ENCODE measurements at places on chromosomes 7 and 10.
A peak's percentile ranks its signal among the peaks of the same experiment; 100 is the strongest.

DNA sequence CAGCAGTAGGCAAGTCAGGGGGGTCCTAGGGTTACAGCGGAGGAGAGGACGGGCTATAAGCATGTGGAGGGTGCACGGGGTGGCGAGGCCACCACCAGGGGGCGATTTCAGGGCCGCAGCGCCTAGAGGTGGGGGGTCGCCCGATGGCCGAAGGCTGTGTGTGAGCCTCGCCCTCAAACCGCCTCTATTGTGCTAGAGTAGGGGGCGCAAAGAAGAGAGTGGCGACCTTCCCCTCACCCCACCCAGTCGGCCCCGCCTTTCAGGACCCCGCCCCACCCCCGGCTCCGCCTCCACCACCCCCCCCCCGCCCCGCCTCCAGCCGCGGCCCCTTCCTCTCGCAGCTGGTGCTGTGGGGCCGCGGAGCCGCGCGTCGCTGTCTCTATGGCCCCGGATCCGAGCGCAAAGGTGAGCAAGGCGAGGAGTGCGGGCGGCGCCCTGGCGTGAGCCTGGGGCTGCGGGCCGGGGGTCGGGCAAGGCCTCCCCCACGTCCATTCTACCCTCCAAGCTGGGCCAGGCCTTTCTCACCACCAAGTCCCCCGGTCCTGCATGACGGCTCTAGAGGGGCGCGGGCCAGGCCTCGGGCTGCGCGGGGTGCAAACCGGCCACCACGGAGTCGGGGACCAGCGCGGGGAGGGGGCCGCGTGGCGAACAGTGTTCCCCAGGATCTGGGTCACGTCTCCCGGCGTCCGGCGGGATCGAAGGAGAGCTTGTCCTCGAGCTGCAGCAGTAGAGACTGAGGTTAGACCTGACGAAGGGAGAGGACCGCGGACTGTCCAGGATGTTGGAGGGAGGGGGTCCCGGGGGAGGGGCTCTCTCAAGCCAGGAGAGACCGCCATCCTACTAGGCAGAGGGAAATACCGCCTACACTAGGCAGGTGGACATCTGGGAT lies at the start of gene SEMA4G:
Gene SEMA4G (plus strand): TSS at position 318 of the 889 bp plus-strand sequence. CDS start 3,409 bp downstream, outside the sequence.
- peak; percentile 19 for DNase-seq

GRCh38 chr10:75233444-75234016 lies 2.2 kb downstream of the COMTD1 start:
- DNase-seq: peak; percentile 26

DNA sequence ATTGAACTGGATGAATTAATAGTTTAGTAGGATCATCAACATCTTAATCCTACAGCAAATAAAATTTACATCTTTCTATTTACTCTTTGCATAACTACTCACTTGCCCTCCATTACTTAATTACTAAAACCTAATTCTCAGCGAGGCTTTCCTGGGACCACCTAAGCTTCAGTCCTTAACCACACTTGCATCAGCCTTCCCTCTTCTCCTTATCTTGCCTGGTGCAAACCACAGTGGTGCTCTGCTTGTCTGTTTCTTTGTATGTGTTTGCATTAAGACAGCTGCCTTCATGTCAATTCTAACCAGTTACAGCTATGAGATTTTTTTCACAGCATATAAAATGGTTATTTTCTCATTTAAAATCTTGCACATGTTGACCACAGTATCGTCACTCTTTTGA lies 72.6 kb upstream of the ZNF92 start:
- no peak for DNase-seq

- no peak for DNase-seq
Measured at GRCh38 chr10:18478354-18478753, 173.0 kb downstream of the NSUN6 start.

- DNase-seq: no peak
Measured at GRCh38 chr7:46751471-46751870, 830.4 kb upstream of the IGFBP3 start.

GRCh38 chr7:18201350-18201749 lies 173.7 kb upstream of the PRPS1L1 start:
- no peak for DNase-seq

DNA sequence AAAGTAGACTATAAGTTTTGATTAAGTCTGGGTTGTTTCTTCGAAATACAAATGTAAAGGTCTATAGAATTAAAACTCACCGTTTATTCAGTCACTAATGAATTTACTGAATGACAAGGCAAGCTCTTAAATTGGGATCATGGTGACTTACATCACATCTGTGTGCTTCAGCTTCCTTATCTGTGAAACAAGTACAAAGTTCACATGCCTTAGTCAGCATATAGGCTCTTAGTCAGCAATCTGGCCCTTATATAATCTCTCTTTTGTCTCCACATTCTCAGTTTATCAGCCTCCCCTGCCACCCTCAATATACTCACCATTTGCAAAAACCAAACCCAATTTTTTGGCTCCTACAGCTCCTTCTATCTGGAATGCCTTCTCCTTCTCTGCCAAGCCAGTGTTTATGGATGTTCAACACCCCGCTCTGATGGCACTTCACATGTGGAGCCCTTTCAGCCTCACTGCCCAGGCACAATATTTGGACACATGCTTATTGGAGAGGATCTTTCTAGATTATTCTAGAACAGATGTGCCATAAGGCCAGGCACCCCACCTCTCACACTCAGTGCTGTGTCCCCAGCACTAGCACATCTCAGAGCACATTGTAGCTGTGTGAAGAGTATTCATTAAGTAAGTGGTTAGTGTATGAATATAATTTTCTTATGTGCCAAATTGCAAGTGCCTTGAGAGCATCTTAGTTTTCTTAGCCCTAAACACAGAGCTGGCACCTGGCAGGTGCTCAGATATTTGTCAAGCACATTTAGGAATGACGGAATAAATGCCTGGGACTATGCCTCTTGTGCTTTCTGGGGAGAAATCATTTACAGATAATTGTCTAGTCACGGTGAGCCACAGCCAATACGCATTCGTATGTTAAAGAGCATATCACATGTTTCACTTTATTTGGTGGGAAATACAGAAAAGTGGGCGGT lies 9.8 kb upstream of the LAMB1 start:
- peak; percentile 70 for DNase-seq

DNA sequence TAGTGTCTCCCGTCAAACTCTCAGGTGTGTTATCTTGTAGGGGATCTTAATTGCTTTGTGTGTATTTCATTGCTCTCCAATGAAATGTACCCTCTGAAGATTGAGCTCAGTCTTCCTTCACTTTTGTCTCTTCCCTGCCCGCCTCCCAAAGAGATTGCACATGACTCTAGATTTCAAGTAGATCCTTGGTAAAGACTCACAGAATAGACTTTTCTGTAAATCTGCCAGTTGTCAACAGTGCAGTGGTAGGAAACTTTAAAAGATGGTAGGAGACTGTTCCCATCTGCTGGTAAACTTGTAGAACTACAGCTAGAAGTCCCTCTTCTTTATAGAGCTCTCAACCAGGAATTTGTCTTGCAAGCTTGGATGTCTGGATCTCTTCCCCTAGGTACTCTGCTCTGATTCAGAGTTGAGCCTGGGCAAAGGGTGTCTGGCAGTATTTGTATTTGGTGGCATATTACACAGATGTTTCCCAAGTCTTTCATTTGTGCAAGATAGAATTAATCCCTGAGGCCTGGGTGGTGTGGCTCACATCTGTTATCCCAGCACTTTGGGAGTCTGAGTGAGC lies 9.6 kb downstream of the CCL26 start:
- peak; percentile 51 for DNase-seq

DNA sequence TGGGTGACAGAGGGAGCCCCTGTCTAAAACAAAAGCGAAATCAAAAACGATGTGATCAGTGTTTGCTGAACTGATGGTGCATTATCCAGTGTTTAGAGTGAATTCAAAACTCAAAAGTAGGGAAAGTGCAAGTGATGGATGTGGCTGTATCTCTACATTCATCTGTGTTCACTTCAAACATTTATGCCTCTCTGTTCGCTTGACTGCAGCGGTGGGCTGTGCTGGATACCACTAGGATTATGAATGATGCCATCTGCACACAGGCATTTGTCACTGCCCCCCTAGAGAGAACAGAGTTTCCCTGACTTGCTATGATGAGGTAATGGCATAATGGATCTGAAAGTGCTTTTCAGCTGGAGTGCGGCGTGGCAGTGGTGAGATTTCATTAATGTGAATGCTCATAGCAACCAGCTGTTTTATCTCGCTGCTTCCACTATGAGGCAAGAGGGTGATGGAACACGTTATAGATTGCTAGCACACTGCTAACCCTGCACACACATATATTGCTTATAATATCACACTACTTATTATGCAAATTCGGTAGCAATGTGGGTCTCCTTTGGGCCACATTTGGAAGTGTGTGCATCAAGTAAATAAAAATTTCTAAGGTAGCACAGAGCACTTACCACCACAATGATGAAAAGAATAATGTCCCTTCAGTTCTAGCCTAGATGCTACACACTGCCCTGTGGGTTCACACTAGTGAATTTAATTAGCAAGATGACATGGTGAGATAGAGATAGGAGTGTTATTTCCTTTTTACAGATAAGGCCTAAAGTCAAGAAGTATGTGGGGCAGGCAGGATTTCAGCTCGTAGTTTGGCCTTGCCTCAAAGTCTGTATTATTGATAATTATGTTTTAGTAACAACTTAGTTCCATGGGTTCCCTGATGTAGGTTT lies 164.7 kb downstream of the CAMK1D start:
- DNase-seq: no peak

DNA sequence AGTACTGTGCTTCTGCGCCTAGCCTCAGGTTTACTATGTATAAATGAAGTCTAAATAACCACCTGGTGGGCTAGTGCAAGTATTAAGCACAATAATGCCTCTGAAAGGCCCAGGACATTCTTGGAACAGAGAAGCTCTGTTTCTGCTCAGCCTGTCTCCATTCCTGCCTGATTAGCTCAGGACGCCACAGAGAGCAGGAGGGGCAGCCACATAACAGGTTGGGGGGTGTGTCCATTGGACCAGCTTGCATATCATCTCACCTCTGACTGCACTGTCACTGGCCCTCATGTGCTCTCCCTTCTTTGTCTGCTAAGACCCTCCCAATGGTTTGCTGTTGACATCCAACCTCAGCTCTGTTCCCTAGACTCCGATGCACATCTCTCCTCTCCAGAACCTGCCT lies 52.8 kb upstream of the IKZF1 start:
- no peak for DNase-seq

DNA sequence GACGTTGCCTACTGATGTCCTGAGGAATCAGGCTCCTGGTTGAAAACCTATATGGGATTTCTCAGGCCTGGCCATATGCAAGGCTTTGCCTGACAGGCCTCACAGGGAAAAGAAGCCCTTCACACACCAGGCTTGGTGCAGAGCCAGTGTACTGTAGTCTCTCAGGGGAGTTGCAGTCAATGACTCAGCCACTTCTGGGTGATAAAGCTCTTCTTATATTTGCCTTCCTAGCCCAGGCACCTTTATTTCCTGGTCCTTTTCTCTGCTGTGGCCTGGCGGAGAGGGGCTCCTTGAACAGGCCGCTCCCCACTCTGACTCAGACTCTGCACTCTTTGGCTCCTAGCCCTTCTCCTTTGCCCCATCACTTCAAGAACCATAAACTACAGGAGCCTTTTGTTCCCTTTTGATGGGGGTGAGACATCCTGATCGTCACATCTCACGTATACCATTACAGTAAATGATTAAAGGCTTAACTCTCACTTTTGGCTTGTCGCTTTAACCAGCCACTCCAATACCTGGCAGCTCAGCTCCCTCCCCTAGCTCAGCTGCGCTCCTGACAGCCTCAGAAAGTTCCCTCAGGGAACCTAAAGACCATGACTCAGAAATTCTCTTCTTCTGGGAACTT lies 33.5 kb downstream of the DPY19L1 start:
- peak; percentile 71 for DNase-seq

GRCh38 chr7:55493408-55493807 lies 78.9 kb downstream of the VOPP1 start:
- DNase-seq: no peak

DNA sequence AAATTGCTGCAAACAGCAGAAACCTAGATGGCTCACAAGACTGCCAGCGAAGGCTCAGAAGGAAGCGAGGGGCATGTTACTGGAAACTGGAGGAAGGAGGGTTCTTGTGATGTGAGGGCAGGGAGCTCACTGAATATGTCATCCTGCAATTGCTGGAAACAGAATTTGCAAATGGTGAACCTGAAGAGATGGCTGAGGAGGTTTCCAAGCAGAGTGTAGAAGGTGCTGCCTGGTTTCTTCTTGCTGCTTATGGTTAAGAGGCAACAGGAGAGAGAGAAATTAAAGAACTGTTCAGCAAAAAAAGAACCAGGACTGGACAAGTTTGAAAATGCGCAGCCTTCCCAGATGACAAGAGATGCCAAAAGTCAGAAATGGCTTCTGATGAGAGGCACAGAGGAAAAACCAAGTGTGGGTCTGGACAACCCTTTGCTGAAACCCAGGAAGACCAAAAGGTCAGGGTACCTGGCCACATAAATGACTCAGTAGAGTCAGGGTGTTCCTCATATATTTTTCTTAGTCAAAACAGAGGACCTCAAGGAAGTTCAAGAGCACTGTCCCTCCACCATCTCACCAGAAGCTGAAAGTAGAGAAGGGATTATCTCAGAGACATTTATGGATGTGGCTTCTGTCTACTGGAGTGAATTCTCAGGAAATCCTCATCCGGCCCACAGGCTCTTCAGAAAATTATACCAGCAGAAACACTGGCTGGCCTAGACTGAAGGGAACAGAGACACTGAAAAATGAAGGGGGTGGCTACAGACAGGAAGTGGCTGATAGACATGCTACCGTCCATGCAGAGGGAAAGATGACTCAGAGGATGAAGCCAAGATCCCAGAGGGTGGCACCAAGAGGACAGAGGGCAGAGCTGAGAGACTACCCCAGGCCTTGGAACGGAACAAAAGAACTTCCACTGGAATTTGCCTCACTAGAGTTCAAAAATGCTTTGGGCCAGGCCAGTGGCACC lies 10.1 kb downstream of the PAPOLB start:
- DNase-seq: no peak

- DNase-seq: no peak
Measured at GRCh38 chr10:23294638-23295247, 49.9 kb downstream of the C10orf67 start.

DNA sequence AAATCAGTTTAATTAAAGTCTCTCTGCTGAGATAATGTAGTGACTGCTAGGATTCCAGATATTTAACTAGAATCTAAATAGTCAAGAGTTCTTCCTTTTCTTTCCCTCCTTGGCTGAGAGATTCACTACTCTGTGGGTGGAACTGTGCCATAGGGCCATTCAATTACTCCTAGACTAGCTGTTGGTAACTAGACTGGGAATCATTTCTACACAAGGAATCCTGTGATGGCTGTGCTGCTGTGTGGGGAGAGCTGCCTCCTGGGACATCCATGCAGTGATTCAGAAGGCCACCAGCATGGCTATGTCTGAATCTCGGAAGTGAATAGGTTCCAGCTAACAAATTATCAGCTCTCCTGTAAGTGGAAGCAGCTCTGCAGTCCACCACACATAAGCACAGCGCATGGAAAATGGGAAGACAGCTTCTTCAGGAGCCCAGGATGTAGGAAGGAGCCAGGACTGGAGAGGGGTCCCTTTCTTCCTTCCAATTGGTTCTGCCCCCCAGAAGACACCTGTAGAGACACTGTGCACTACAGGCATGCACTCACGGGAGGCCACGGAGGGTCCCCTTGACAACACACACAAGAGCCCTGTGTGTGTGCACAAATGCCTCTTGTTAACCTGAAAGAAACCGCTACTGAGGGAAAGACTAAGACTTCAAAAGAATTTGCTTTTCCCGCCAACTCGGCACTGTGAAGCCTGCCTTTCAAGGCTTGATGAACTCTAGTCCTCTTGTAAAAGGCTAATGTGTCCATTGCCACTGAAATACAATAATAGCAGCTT lies 66.5 kb downstream of the SCRN1 start:
- no peak for DNase-seq

GRCh38 chr7:81175275-81175940 lies 256.6 kb upstream of the SEMA3C start:
- DNase-seq: no peak

- no peak for DNase-seq
Measured at GRCh38 chr10:44425466-44425865, 40.6 kb upstream of the CXCL12 start.

- no peak for DNase-seq
Measured at GRCh38 chr7:73350306-73351068, 22.5 kb downstream of the FKBP6 start.
